ENCODE measurements at places on chromosomes 4 and X. TPM values are rescaled to one million over a fixed set of nuclear protein-coding genes. Genes with fewer than 3 reads are reported as not detected.

DNA sequence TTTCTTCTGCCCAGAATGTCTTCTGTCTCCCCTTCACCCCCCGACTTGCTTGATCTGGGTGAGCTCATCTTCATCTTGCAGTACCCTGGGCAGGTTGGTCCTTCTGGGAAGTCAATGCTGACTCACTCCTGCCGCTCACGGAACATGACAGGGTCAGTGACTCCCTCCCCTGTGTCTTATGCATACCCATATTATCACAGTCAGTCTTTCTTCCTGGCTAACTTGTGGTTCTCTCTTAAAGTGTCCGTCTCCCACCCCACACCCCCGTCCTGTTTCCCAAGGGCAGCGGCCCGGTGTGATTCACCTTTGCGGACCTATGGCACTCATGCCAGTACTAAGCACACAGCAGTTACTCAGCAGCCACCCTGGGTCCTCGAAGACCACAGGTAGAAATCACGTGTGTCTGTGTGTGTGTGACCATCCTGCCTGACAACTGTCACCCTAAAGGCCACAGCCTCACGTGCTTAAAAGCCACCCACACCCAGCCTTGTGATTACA, 17.7 kb downstream of the IQSEC2 start:
- DNase-seq: no peak
- H3K27me3 ChIP-seq: no peaks in the 10 kb centered on the region
- no peak overlapping the region for H3K27ac ChIP-seq
- no peaks in the 10 kb centered on the region for H3K4me1 ChIP-seq

- no peaks in the 10 kb centered on the region for H3K36me3 ChIP-seq
- no peak overlapping the region for H3K4me3 ChIP-seq
- H3K27ac ChIP-seq: no peak overlapping the region
- no peak for DNase-seq
Observed at GRCh38 chrX:17549107-17549651, 174.2 kb downstream of the NHS start.

DNA sequence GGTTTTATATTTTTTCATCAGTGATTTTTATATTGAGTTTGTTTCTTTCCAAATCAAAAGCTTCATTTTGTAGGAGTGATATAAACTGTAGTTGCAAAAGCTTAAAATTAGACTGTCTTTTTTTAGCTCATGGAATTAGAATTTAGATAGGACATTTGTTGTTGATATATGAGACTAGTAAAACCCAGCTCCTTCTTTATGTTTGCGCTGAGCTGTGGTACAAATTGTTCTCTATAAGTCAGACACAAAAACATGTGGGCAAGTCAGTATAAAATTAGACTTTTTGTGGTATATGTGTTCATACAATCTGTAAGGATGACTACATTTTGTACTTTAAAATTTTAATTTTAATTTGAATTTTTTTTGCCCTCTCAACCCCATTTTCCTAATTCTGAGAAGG, 18.3 kb downstream of the FHIP1A start:
- H3K27ac ChIP-seq: no peak overlapping the region
- peaks cover 32% of the 10 kb centered on the region for H3K4me1 ChIP-seq
- no peaks in the 10 kb centered on the region for H3K36me3 ChIP-seq
- no peak overlapping the region for H3K4me3 ChIP-seq
- H3K27me3 ChIP-seq: no peaks in the 10 kb centered on the region

GRCh38 chrX:45775468-45775867, 574.8 kb upstream of the DIPK2B start:
- H3K27me3 ChIP-seq: no peaks in the 10 kb centered on the region
- H3K4me1 ChIP-seq: peaks cover 12% of the 10 kb centered on the region
- DNase-seq: no peak
- H3K4me3 ChIP-seq: no peak overlapping the region
- no peaks in the 10 kb centered on the region for H3K36me3 ChIP-seq
- no peak overlapping the region for H3K27ac ChIP-seq

DNA sequence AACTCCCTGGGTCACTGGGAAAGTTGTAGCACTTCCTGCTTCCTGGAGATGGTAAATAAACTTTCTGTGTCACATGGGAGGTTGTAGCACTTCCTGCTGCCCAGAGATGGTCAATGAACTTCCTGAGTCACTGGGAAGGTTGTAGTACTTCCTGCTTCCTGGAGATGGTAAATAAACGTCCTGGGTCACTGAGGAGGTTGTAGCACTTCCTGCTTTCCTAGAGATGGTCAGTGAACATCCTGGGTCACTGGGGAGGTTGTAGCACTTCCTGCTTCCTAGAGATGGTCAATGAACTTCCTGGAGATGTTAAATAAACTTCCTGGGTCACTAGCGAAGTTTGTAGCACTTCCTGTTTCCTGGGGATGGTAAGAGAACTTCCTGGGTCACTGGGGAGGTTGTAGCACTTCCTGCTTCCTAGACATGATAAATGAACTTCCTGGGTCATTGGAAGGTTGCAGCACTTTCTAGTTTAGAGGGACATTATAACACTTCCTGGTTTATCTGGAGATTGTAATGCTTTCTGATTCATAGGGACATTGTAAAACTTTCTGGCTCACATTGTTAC, 62.3 kb upstream of the CD99 start:
- no peak overlapping the region for H3K27ac ChIP-seq
- no peak for DNase-seq
- H3K4me1 ChIP-seq: no peaks in the 10 kb centered on the region

GRCh38 chr4:118772081-118772766, 63.7 kb downstream of the SEC24D start:
- H3K36me3 ChIP-seq: peaks cover 1% of the 10 kb centered on the region
- H3K27me3 ChIP-seq: no peaks in the 10 kb centered on the region
- peaks cover 14% of the 10 kb centered on the region for H3K4me1 ChIP-seq

DNA sequence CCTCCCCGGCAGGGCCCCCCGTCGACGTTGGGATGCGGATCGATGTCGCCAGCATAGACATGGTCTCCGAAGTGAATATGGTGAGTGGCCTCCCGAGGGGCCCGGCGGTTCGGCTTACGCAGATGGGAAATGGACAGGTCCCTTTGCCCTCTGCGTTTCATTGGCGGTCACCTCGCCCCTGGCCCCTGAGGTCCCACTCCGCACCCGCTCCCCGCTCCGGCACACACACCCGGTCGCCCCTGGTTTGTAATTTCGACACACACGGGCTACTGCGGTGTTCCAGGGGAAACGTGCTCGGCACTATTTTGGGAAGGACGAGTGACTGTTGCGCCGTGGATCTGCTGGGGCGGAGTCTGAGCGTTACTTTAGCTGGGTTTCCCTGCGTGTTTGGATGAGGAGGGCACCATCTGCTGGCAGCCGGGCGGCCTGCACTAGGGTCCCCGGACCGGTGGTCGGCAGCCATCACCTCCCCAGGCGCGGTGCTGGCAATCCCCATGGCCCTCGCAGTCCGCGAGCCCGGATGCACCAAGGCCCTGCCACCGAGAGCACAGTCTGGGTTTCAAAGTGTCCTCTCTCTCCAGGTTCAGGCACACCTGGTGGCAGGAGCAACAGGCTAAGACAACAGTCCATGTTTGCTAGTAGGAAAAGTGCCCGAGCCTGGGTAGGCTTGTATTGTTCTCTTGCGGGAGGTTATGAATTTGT, 1.2 kb downstream of the GABRB1 start:
- peak; percentile 42 for DNase-seq
- H3K4me3 ChIP-seq: peak overlapping the region; percentile 42
- H3K4me1 ChIP-seq: peaks cover 16% of the 10 kb centered on the region
- no peaks in the 10 kb centered on the region for H3K36me3 ChIP-seq
- H3K27me3 ChIP-seq: no peaks in the 10 kb centered on the region

GRCh38 chrX:40031911-40032310, 65.8 kb downstream of the BCOR start:
- no peaks in the 10 kb centered on the region for H3K27me3 ChIP-seq
- no peak for DNase-seq
- no peaks in the 10 kb centered on the region for H3K36me3 ChIP-seq
- H3K4me1 ChIP-seq: no peaks in the 10 kb centered on the region

DNA sequence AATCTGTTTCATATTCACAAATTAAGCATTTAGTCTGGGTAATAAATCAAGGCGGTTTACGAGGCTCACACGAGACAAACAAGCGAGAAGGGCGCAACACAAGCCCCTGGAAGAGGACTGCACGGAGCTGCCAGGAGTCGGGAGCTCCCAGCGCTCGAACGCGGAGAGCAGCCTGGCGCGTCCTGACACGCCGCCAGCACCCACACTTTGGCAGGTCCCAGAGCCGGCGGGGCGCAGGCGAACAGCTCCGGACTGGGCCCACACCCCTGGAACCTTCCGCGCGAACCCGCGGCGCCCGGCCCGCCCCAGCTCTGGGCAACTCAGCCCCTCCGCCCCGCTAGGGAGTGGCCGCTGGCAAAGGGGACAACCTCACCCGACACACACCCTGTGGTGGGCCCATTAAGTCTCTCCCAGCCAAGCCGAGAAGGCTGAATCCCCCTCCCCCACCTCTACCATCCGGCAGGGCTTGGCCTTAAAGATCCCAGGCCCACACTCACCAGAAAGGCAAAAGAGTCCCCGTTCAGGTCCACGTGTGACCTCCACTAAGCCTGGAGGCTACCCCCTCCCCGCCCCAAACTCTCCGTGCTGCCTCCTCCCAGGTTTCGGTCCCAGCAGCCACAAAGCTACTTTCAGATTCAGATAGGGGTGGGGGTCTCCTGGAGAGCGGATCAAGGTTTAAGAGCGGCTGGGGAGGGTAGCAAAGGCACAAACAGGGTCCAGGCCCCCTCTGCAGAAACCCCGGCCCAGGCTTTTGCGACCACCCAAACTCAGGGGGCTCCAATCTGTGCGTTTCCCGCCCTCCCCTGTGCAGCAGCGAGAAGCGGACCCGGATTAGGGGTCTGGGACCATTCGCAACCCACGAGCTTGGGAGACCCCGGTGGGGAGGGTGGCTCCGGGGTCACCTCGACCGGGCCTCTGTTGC, 47.5 kb upstream of the BCOR start:
- no peak overlapping the region for H3K4me3 ChIP-seq
- no peak for DNase-seq
- H3K27ac ChIP-seq: no peak overlapping the region
- H3K4me1 ChIP-seq: peaks cover 58% of the 10 kb centered on the region
- H3K36me3 ChIP-seq: no peaks in the 10 kb centered on the region
- no peaks in the 10 kb centered on the region for H3K27me3 ChIP-seq

DNA sequence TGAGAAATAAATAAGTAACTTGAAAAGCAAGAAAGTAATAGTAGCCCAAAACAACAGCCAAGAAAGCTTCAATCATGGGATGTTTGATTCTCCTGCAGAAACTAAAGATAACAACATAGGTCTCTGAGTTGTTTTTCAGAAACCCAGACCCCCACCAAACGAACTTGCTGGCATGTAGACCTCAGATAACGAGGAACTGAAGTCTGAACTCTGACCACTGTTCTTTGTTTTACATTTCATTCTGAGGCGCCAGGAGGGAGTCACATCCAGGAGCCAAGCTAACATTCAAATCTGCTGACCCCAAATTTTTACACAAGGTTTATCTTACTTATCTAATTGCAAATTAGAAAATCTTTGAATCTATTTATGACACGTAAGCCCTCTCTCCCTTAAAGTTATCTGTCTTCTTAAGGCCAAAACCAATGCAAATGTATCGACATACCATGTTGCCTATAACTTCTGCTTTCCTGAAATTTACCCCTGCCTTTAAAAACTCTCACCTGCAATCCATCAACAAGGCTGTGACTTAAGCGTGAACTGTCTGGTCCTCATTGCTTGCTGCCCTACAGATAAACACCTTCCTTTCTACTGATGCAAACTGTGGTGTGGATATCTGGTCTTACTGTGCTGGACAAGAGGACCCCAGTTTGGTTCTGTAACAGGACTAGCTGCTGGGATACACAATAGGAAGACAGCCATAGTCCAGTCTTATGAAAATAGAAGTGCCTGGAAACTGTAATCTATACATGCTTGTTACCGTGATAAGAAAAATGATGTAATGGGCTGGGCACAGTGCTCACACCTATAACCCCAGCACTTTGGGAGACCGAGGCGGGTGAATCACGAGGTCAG, 37.5 kb upstream of the NEIL3 start:
- no peak for DNase-seq
- no peaks in the 10 kb centered on the region for H3K4me1 ChIP-seq
- H3K27me3 ChIP-seq: no peaks in the 10 kb centered on the region
- no peak overlapping the region for H3K27ac ChIP-seq
- H3K4me3 ChIP-seq: no peak overlapping the region

DNA sequence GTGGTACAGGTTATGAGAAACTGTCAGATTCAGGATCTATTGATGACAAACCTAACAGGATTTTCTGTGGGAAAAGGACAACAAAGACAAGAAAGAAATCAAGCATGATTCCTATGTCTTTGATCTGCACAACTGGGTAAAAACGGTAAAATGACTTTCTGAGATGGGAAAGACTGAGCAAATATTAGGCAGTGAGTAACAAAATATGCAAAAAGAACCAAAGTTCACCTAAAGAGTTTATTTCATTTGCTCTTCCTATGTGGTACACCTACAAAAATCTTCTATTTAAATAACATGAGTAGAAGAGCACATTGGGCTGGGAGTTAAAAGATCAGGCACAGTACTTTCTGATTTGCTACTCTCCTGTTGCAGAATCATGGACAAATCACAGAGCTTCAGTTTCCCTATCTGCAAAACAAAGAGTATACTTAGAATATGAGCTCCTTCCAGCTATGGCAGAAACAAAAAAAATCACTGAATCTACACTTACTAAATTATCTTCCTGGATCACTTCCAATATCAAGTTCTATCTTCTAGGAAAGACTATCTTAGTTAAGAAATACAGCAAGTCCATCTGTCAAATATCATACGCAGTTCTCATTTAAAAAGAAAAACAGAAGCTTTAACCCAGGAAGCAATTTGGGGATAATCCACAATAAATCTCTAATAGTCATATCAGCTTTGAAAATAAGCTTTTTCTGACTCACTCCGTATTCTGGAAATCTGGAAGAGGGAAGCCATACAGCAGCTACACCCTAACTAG, 37.4 kb downstream of the NFXL1 start:
- no peaks in the 10 kb centered on the region for H3K4me1 ChIP-seq
- H3K4me3 ChIP-seq: no peak overlapping the region
- H3K27me3 ChIP-seq: no peaks in the 10 kb centered on the region
- no peak for DNase-seq

SMIM31 gene
- total RNA-seq: 2.6 TPM

FTSJ1 gene
- total RNA-seq: 56.4 TPM

SRPX2 gene
- 15.5 TPM for total RNA-seq

MSX1 gene
- total RNA-seq: 3.9 TPM

GLRB gene
- total RNA-seq: 3.0 TPM

SFRP2 gene
- 11.9 TPM for total RNA-seq

SLC49A3 gene
- total RNA-seq: 8.0 TPM

ZNF81 gene
- 6.9 TPM for total RNA-seq

CBLL2 gene
- total RNA-seq: not detected

IRS4 gene
- not detected for total RNA-seq

BST1 gene
- total RNA-seq: 0.99 TPM

IL13RA1 gene
- total RNA-seq: 15.2 TPM

TRIM60 gene
- not detected for total RNA-seq

Measured in body of pancreas (tissue), 4 donors.